ENCODE measurements at places on chromosomes 2 and 18. TPM values are rescaled to one million over a fixed set of nuclear protein-coding genes. Genes with fewer than 3 reads are reported as not detected.

SLC5A7 gene
- total RNA-seq: 0.10 TPM

DOCK10 gene
- total RNA-seq: 21.3 TPM

HOXD13 gene
- total RNA-seq: not detected

SERPINB2 gene
- 153 TPM for total RNA-seq

NLRC4 gene
- 2.3 TPM for total RNA-seq

GRCh38 chr2:216017365-216017764 lies 4.0 kb upstream of the MREG start:
- DNase-seq: no peak

PDCD1 gene
- total RNA-seq: 0.10 TPM

All from skin of body (tissue), 3 donors.